ENCODE measurements at places on chromosomes 7 and 10.

DNA sequence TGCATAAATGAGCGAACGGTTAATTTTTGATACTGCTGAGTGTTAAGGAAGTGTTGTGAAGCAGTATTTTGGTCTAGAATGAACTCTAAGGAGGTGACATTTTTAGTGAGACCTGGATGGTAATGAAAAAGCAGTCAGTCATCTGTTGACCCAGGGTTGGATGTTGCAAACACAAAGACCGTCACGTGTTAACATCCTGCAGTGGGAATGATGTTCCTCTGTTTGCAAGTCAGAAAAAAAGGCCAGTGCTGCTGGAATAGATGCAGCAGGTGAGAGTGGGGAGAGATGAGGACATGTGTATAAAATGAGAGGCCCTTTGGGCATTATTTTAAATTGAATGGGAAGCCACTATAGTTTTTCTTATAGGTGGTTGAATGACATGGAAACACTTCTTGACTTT is 39.3 kb downstream of the INSYN2A start:
- DNase-seq, result no peak

GRCh38 chr7:155850766-155851678 is 38.8 kb upstream of the SHH start:
- no peak for DNase-seq

GRCh38 chr10:68600041-68600778 is 40.1 kb downstream of the TET1 start:
- DNase-seq, result peak; percentile 92

DNA sequence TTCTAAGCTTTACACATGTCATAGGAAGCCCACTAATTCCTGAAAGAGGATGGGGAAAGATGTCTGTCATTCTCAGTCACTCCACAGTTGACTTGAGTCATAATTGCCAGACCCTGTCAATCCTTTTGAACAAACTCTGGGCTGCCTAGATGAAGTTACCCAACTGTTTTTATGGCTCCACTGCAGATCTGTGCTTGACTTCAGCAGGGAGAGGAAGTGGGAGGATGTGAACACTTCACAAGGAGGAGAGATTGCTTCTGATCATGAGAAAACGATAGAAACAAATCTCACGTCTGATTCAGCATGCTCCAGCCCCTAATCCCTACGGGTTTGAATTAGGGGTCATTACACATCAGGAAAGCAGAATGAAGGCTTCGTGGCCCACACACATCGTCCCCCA is 596.6 kb upstream of the CELF2 start:
- no peak for DNase-seq

DNA sequence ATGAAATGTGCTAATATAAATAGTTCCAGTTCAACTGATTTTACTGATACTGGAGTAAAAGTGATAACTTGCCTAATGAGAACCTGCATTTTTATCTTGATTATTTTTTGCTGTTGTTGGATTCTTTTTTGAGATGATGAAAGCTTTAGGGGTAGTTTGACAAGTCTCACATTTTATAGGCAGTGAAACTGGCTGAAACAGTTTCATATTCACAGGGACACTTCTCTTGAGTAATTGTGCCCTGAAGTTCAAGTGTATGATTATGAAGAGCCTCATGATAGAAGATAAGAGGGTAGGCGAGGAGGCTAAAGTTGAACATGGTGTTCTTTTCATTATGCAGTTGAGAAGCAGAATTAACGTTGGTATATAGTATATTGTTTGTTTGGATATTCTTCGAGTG is 5.1 kb downstream of the AUTS2 start:
- DNase-seq, result no peak

- peak; percentile 28 for DNase-seq
Measured at GRCh38 chr10:69407621-69408301, 9.0 kb downstream of the TACR2 start.

DNA sequence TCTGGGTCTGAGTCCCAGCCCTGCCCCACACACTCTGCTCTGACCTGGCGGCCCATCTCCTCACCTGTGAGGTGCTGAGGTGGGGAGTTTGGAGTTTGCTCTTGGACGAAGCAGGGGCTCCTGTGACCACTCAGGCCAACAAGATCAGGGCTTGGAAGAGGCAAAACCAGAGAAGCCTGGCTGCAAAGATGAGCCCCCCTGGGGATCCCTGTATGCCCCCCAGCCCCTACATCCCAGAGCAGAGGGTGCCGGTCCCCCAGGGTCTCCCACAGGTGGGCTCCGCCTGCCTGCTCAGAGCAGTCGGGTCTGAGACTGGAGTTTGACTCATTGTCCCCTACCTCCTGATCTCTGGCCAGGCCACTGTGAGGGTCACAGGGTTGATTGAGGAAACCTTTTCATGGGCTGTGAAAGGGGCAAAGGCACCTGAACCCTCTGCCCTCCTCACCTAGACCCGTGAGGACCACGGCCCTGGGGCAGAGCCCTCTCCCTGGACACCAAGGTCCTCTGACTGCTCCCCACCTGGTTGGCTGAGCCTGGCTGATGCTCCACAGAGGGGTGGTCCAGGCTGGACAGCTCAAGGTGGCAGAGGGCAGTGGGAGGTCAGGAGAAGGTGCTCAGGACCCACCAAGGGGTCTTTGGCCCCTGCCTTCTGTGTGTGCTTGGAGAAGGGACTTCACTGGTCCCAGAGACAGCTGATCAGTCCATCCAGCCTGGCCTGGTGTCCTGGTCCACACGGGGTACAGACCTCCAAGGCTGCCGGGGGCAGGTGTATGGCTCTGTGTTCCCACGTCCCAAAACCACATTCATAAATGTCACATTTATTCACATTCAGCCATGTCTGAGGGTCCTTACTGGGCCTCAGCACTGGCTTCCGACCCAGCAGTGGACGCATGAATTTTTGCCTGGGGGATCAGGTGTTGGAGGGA is 9.1 kb upstream of the SCART1 start:
- DNase-seq, result peak; percentile 8

GRCh38 chr7:5424749-5425506 is 1.3 kb upstream of the TNRC18 start:
- peak; percentile 90 for DNase-seq

GRCh38 chr7:134449680-134450079 is 9.2 kb downstream of the AKR1B1 start:
- no peak for DNase-seq

DNA sequence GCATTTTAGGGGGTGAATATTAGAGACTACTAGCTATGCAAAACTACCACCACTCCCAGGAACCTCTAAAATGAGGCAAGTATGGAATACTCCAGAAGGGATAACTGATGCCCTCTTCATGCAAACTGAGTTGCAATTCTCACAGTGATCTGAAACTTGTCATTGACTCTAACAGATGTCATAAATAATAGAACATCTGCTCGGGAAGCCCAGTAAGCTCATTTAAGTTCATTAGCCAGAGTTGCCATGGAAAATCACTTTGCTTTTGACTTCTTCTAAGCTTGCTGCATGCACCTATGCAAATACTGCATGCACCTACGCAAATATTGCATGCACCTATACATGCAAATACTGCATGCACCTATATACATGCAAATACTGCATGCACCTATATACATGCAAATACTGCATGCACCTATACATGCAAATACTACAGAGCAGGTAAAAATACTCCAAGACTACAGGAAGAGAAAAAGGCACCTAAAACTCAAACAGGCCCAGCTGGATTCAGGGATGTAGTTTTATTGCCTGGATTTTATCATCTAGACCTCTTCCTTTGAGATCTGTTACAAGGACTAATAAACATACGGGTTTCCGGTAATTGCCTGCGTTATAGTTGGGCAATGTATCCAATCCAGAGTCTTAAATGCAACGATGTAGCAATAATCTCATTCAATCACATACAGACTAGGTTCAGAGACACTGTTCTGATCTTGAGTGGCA is 1061.1 kb upstream of the AUTS2 start:
- DNase-seq, result no peak

GRCh38 chr7:3805151-3805550 is 504.1 kb downstream of the SDK1 start:
- DNase-seq, result no peak

DNA sequence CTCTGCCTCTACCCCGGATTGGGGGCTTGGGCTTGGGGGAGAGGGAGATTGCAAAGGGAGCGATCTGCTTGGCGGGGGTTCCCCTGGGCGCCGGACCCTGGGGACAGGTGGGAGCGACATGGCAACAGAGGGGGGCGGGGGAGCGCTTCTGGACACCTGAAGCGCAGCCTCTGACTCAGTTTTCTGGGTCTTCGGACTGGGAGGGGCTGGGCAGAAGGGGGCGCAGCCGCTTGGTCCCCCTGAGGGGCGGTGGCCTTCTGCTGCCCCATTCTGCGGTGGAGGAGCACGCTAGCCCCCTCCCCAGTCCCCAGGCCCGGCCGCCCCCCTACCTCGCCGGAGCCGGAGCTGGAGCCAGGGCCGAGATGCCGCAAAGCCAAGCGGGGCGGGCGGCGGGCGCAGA is 380 bp downstream of the NAT16 start:
- no peak for DNase-seq

DNA sequence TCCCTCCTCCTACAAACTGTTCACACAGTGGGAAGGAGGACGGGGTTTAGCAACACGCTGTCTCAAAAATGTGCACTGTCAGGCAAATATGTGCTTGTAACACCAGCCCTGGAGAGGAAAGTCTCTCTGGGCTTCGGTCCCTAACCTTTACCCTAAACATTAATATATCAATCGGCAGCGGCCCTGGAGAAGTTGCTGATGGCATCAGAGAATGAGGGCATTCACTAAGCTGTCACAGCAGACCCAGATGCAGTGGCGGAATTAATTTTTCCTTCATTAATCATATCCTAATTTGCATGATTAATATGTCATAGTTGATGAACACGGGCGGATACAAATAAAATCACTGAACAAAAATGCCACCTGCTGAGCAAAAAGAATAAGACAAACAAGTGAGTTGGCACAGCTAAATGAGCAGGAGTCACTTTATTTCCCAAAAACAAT is 45.2 kb upstream of the INSIG1 start:
- DNase-seq, result no peak

DNA sequence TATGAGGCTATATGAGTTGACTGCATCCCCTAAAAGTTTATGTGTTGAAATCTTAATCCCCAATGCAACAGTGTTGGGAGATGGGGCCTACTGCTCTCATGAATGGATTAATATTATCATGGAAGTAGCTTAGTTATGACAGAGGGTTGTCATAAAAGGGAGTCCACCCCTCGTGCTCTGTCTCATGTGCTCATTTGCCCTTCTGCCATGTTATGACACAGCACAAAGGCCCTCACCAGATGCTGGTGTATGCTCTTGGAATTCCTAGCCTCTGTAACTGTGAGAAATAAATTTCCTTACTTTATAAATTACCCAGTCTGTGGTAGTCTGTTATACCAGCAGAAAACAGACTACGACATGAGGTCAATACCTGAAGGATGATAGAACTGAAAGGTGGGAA is 17.6 kb upstream of the PANK1 start:
- no peak for DNase-seq

DNA sequence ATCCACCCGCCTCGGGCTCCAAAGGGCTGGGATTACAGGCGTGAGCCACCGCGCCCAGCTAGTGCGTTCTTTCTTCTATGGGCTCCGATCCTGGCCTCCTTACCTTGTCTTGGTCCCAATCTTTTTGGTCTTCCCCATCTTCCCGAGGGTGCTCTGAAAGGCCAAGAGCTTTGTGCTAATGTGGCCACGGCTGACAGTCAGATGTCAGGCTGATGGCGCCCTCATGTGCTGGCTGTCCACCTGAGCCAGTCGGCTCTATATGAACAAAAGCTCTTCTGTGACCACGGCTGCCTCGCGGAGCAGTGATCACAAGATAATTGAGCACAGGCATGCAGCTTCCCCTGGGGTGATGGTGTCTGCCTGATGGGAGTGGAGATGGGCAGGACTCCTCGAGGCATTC is 11.0 kb upstream of the AHCYL2 start:
- no peak for DNase-seq

DNA sequence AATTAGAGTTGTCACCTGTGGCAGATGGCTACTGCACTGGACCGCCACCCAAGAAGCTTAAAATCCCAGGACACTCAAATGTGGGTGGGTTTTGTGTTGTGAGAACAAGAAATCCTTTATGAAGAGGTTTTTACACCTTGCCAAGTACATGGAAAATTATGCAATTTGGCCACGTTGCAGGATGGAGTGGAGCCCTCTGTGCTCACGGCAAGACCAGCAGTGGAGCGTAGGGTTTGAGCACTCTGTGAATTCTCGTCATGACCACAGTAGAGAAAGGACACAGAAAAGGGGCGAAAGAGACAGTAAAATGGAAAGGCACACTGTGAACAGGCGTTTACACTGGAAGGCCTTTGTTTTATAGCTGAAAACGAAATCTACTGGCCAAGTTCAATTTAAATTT is 222.6 kb downstream of the ADARB2 start:
- no peak for DNase-seq

GRCh38 chr10:130399425-130399950 is 263.3 kb downstream of the GLRX3 start:
- no peak for DNase-seq

- DNase-seq, result no peak
Measured at GRCh38 chr10:4978870-4979269, 15.7 kb downstream of the AKR1C1 start.

GRCh38 chr7:6385110-6385781 is 62.5 kb downstream of the DAGLB start:
- no peak for DNase-seq

GRCh38 chr10:118343115-118343514 is 991 bp upstream of the FAM204A start:
- DNase-seq, result no peak

DNA sequence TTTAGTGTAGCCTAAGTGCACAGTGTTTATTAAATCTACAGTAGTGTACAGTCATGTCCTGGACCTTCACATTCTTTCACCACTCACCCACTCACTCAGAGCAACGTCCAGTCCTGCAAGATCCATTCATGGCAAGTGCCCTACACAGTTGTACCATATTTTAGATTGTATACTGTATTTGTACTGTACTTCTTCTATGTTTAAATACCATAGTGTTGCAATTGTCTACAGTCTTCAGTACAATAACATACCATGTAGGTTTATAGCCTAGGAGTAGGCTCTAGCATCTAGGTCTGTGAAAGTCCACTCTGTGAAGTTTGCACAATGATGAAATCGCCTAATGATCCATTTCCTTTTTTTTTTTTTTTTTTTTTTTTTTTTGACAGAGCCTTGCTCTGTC is 12.0 kb downstream of the EEPD1 start:
- no peak for DNase-seq

- no peak for DNase-seq
Measured at GRCh38 chr7:100696123-100696521, 2.1 kb upstream of the GIGYF1 start.

GRCh38 chr10:24153537-24153936 is 55.4 kb upstream of the KIAA1217 start:
- no peak for DNase-seq

GRCh38 chr7:134988161-134988560 is 1.9 kb downstream of the AGBL3 start:
- no peak for DNase-seq

- no peak for DNase-seq
Measured at GRCh38 chr7:138460176-138460648, at the start of gene TRIM24. Gene TRIM24 (plus strand): TSS chr7:138460259. CDS start chr7:138460549, 290 bp downstream.

GRCh38 chr7:46942574-46942973 is 639.3 kb downstream of the TNS3 start:
- DNase-seq, result no peak

Data from right hindlimb (tissue), 1 donor.